Muscle of back (tissue), 13 donors: ENCODE measurements at places on chromosomes 11 and 22. TPM values are rescaled to one million over a fixed set of nuclear protein-coding genes. Genes with fewer than 3 reads are reported as not detected.

The DMC1 gene
- polyA plus RNA-seq = 4.2 TPM

The KDM4D gene
- polyA plus RNA-seq = 1.1 TPM

The MARK2 gene
- 16.2 TPM for polyA plus RNA-seq

The PRSS23 gene
- 17.9 TPM for polyA plus RNA-seq

The MCHR1 gene
- 0.10 TPM for polyA plus RNA-seq

The RHOD gene
- polyA plus RNA-seq = 18.4 TPM

The OR4A16 gene
- polyA plus RNA-seq = not detected

The OR10A2 gene
- polyA plus RNA-seq = not detected

The KCNK4 gene
- not detected for polyA plus RNA-seq

The CLP1 gene
- 7.9 TPM for polyA plus RNA-seq

The DBX1 gene
- 3.5 TPM for polyA plus RNA-seq

The EFCAB6 gene
- 0.61 TPM for polyA plus RNA-seq

The BDNF gene
- 2.1 TPM for polyA plus RNA-seq

The EEF1G gene
- 3,511 TPM for polyA plus RNA-seq

The MS4A18 gene
- not detected for polyA plus RNA-seq

The NXPE2 gene
- polyA plus RNA-seq = 0.29 TPM

The XKR3 gene
- polyA plus RNA-seq = not detected

The MORC2 gene
- polyA plus RNA-seq = 26.6 TPM

The IL17REL gene
- polyA plus RNA-seq = not detected

The CBLIF gene
- polyA plus RNA-seq = not detected

The METTL15 gene
- 14.3 TPM for polyA plus RNA-seq

The KCNA4 gene
- 0.42 TPM for polyA plus RNA-seq

The ST13 gene
- 451 TPM for polyA plus RNA-seq

The CACNA1I gene
- 0.44 TPM for polyA plus RNA-seq
